ENCODE measurements at places on chromosomes 1 and 21.

GRCh38 chr1:200693327-200693726, 23.6 kb upstream of the DDX59 start:
- no peak for DNase-seq

- peak; percentile 32 for DNase-seq
Observed at GRCh38 chr21:21200103-21200938, 202.1 kb downstream of the NCAM2 start.

DNA sequence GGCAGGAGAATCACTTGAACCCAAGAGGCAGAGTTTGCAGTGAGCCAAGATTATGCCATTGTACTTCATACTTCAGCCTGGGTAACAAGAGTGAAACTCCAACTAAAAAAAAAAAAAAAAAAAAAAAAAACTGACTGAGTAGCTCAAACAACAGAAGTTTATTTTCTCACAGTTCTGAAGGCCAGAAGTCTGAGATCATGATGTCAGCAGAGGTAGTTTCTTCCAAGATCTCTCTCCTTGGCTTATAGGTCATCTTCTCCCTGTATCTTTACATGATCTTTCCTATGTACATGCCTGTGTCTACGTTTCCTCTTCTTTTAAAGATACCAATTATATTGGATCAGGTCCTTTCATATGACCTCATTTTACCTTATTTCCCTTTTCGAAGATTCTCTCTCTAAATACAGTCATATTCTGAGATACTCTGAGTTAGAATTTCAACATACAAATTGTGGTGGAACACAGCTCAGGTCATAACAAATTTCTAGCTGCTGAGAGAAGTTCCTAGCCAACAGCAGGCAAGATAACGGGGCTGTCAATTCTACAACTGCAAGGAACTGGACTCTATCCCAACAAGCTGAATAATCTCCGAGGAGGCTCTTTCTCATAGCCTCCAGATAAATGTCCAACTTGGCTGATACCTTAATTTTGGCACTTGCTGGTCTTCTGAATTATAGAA, 187.7 kb upstream of the ADAMTS5 start:
- DNase-seq, result no peak

- DNase-seq, result no peak
Observed at GRCh38 chr1:178566187-178566586, 53.3 kb downstream of the TEX35 start.

DNA sequence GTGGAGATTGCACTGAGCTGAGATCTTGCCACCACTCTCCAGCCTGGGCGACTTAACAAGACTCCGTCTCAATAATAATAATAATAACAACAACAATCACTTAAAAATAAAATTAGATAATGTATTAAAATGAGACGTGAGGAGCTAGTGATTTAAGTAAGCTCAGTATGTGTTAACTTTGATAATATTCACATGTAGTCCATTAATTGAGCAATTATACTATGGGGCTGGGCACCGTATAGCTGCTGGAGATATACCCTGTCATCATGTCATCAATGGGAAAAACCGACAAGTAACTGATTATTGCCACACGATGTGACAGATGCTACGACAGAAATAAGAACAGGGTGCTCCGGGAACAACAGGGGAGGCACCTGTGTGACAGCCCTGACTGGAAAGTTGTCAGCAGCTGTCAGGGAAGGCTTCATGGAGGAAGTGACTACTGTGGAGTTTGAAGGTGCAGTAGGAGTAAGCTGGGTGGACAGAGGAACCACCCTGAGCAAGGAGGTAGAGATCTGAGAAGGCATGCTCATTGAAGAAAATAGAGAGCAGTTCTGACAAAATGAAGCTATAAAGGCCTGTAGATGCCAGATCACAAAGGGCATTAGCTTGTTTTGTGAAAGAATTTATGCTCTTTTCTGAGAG, 924 bp upstream of the CAMSAP2 start:
- DNase-seq, result no peak

- DNase-seq, result no peak
Observed at GRCh38 chr1:54615531-54616279, 7.6 kb downstream of the FAM151A start.

DNA sequence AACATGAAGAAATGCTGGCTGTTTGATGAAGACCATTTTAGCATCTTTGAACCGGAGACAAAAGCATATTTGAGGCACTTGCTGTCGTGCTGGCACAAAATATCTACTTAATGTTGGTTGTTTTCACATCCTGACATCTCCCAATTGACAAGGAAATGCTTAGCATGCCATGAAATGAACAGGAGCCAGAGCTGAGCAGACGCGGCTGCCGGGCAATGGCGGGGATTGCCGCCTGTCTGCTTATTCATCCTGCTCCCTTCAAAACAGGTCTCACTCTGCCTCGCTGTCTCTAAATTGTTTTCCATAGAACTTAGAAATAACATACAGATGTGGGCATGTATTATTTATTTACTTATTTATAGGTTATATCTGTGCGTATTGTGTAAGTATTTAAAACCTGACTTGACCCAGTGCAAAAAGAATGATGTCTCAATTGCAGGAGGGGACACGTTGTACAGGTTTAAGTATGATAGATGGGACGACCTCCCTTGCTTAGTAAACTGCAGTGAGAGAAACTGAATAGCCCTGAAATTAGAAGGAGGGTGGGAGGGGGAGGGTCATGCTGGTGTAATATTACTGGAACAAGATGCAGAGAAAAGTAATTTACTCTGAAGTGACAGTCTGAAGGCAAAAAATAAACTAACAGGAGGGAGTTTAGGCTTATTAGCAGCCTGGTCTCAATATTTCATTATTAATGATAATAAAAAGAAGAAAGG, 590.4 kb upstream of the PLXNA2 start:
- DNase-seq, result no peak

DNA sequence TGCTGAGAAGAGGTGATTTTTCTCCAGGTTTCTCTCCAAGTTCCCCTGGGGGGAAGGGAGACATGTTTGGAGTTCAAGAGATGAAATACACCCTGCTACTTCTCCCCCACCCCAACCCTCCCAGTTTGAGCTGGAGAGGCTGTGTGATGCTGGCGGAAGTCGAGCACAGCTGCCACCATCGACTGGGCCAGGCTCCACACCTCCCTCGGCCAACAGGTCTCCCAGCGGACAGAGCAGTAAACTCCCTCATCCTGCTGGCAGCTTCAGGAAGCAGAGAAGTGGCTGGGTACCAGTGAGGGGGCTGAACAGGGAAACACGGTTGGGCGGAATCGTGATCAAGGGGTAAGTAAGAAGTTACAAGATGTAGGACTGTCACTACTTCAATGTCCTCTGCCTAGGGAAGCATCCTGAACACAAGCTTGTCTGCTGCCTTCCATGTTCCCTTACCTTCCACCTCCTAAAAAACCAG, 6.6 kb upstream of the NHLH1 start:
- DNase-seq, result no peak

DNA sequence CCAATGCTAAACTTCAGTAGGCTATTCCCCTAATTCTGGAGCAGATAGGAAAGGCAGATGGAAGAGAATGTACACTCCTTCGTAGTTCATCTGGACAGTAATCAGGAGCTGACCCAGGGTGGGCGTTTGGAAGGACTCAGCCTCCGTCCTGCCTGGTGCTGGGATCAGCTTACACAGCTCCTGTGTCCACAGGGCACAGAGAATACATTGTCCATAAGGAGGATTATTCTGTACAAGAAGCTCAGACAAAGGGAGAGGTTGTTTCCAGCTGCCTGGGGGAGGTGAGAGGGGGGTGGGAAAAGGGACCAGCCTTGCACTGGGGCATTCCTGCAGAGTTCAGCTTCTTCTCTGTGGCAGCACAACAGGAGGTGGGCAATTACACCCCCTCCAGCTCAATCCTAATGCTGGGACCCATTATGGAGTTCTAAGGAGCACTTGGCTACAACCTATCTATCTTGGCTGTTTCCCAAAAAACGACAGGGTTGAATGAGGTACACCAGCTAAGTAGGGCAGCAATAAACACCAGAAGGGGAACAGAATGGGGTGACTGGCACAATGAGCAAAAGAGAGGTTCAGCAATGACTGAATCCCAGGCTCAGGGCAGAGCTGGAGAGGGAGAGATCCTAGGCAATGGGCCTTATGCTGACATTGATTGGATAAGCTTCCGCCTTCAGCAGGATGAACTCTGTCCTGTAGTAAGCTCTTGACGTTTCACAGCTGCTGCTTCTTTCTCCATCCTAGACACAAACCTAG, 7.4 kb downstream of the MED8 start:
- DNase-seq, result no peak

- DNase-seq, result no peak
Observed at GRCh38 chr1:84693785-84694184, 3.5 kb upstream of the SSX2IP start.

- DNase-seq, result no peak
Observed at GRCh38 chr1:43958351-43959255, 11.2 kb upstream of the DPH2 start.

DNA sequence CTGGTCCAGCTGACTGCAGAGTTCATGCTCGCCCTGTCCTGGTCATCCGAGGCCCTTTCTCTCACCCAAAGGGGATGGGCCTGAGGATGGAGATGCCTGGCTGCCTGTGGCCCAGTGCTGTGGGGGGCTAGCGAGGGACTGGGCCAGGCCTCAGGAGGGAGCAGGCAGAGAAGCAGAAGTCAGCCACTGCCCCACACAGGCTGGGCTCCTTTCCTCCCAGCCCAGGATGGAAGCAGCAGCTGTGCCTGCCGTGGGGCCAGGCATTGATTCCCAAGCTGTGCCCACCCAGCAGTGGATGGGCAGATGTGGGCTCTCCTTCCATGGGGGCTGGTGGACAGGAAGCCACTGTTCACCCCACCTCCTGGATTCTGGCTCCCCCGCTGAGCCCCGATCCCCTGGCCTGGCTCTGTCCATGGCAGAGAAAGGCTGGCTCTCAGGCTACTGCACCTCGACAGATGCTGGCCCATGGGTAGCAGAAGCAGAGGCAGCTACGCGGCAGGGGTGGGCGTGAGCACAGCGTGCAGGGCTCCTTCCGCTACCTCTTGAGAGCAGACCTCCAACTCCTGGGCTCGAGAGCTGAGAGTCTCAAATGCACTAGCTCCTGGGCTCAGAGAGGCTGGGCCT, 24.6 kb downstream of the RUNX3 start:
- no peak for DNase-seq

DNA sequence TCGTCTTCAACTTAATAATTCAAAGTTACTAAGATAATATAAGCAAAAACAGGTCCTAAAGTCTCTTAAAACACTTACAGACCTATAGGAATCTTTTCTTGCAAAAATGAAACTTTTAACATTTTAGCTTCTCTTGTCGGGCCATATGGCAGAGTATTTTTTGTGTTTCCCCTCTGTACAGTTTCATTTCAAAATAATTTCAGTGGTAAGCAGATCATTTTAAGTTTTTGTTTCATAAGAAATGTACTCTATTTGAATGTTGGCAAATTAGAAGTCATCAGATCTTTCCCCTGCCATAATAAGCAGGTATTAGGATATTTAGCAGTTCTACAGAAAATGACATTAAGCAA, 37.9 kb downstream of the RGL1 start:
- DNase-seq, result no peak
